ENCODE measurements at places on chromosomes 12 and 14. TPM values are rescaled to one million over a fixed set of nuclear protein-coding genes. Genes with fewer than 3 reads are reported as not detected.

DNA sequence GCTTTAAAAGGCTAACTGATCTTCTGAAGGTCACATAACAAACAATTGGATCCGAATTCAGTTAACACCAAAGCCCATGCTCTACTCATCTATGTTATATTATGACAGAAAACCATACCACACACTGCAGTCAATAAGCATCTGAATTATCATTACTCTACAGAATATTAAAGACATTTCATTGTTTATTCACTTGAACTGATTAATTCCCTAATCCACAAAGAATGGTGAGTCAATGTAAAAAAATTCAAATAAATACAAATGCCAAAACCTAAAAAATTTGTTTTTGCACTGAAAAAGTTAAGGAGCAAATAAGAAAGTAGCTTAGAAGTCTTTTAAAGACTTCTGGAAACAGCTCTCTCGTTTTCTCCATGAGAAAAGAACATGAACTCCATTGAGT lies 13.7 kb downstream of the NID2 start:
- no peak for DNase-seq

DNA sequence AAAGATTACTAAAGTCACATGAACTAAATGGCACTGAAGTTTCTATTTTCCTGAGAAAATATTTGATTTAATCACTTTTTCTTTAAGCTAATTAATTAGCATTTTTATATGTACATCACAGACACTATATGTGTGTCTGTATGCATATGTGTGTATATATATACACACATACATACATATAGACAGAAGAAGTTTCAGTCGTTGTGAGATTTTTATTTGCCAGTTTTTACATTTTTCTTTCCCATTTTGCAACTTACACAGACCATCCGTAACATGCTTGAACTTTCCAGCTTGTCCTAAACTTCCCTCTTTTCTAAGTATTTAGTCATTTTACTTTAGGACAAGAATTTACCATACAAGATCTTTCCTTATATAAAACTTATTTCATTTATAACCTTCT lies 299.1 kb downstream of the IPO8 start:
- no peak for DNase-seq

DNA sequence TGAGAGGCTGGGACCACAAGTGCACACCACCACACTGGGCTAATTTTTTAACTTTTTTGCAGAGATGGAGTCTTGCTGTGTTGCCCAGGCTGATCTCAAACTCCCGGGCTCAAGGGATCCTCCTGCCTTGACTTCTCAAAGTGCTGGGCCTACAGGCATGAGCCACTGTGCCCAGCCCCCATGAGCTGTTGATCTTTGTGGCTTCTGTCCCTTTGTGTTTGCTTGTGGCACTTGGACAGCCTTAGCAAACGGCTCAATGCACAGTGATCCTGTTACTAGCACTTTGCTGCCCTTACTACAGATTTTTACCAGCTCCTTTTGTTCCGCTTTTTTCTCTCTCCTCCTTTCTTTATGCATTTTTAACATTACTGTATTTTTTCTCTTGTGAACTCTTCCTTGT lies 25.3 kb upstream of the EVL start:
- no peak for DNase-seq

The PTHLH gene
- 1.1 TPM for total RNA-seq

The EIF2B2 gene
- total RNA-seq = 33.1 TPM
